Hematopoietic multipotent progenitor cell treated with erythropoietin and hydrocortisone succinate and interleukin-3 and kit ligand, for 8 days (in vitro differentiated cells): ENCODE measurements at places on chromosomes 3 and 15.

DNA sequence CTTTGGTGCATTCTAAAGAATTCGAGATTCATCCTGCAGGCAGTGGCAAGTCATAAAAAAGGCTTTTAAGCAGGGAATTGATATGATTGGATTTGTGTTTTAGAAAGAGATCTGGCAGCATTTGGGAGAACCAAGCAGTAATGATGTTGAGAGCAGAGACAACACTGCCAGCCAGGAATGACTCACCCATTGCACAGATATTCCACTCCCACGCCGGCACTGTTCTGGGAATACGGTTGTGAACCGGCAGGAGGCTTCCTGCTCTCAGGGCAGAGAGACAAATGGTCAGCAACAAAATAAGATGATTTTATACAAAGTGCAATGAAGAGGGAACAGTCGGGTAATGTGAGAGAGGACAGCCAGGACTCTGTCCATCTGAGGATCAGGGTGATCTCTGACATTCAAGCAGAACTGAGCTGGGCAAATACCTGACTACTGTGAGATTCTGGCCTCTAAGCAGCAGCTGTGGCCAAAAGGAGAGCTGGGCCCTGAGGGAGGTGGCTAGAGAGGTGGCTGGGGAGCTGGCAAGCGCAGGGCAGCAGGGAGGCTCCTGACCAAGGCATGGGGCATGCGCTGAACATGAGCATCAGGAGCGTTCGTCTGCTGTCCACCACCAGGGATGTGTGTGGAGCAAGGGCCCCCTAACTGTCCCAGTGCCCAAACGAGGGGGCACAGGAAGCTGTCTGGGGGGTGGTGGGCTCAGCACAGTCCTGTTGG lies 56.1 kb upstream of the PLXNA1 start:
- DNase-seq: no peak

- DNase-seq: no peak
Measured at GRCh38 chr3:114928989-114929640, 218.0 kb downstream of the ZBTB20 start.

DNA sequence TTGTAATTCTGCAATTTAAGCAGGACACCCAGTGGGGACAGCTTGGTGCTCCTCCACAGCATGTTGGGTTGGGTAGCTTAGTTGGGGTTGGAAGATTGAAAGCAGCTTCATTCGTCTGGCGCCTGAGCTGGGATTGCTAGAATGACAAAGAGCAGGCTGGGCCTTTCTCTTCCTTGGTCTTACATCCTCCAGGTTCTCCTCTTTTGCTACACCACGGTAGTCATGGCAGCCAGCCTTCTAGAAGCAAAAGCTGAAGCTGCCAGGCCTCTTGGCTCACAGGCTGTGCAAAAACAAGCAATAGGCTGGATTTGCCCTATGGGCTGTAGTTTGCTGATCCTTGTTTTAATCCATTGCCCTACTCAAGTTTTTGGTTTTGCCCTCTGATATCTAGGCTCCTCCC lies 3.2 kb upstream of the ANXA2 start:
- DNase-seq: no peak

GRCh38 chr3:120567370-120568201 lies 28.6 kb upstream of the NDUFB4 start:
- DNase-seq: peak; percentile 42

DNA sequence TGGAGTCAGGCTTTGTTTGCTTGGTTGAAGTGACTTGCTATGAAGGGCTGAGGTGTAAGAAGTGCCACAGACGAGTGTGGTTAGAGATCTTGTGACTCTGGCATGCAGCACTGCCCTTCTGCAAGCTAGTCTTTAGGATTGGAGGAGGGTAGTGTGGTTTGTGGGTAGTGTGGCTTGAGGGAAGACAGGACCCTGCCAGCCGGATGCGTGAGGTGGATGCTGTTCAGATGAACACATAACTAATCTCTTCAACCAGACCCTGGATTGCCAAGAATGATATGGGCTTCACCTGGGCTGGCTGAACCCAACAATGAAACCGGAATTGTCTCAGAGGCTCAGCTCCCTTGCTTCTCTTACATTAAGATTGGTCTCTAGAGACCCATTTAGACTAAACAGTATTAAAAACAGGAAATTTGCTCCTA lies 32.7 kb downstream of the STARD9 start:
- peak; percentile 91 for DNase-seq
